Thoracic aorta endothelial cell (primary cell): ENCODE measurements at places on chromosomes 3 and 15. TPM values are rescaled to one million over a fixed set of nuclear protein-coding genes. Genes with fewer than 3 reads are reported as not detected.

The PFN2 gene
- 141 and 156 TPM in 2 replicates for total RNA-seq

The ERICH6 gene
- not detected in 2 replicates for total RNA-seq

The FBXO40 gene
- total RNA-seq: not detected in 2 replicates

The PLS1 gene
- 2.4 and 3.3 TPM in 2 replicates for total RNA-seq

The TMEM212 gene
- total RNA-seq: not detected in 2 replicates

The PLOD2 gene
- total RNA-seq: 335 and 431 TPM in 2 replicates

The ADPRH gene
- total RNA-seq: 4.3 and 7.3 TPM in 2 replicates

The TMEM207 gene
- not detected in 2 replicates for total RNA-seq

The ZCWPW2 gene
- total RNA-seq: 0.13 and 0.50 TPM in 2 replicates

The COL7A1 gene
- total RNA-seq: 0.13 and 0.14 TPM in 2 replicates

The KAT2B gene
- total RNA-seq: 15.7 and 18.2 TPM in 2 replicates

The AHSG gene
- not detected in 2 replicates for total RNA-seq

The RPP25 gene
- 16.2 and 20.9 TPM in 2 replicates for total RNA-seq

The CHRNA5 gene
- total RNA-seq: 15.2 and 19.1 TPM in 2 replicates

The SUSD5 gene
- 0.93 and 1.3 TPM in 2 replicates for total RNA-seq

The GASK1A gene
- not detected in 2 replicates for total RNA-seq

The ADAMTS17 gene
- 0.40 and 0.79 TPM in 2 replicates for total RNA-seq

The GPR160 gene
- 3.0 and 5.3 TPM in 2 replicates for total RNA-seq

The CLRN1 gene
- total RNA-seq: not detected in 2 replicates

The PLSCR5 gene
- total RNA-seq: not detected in 2 replicates

The CEP152 gene
- total RNA-seq: 21.8 and 23.9 TPM in 2 replicates

The PLA2G4E gene
- total RNA-seq: not detected in 2 replicates

The TM4SF1 gene
- total RNA-seq: 845 and 906 TPM in 2 replicates

The CCR8 gene
- total RNA-seq: not detected in 2 replicates

The SPATA16 gene
- total RNA-seq: not detected in 2 replicates

The PP2D1 gene
- not detected in 2 replicates for total RNA-seq

The ASB14 gene
- total RNA-seq: not detected in 2 replicates

The CCR9 gene
- total RNA-seq: not detected in 2 replicates

The TRH gene
- total RNA-seq: not detected in 2 replicates

The CCR4 gene
- total RNA-seq: under 0.01 and 0.22 TPM in 2 replicates

The GOLGA8Q gene
- total RNA-seq: 0.66 and 1.1 TPM in 2 replicates
